ENCODE measurements at places on chromosomes 5 and 9.

GRCh38 chr9:124146031-124146561, 111.7 kb upstream of the NEK6 start:
- no peak for DNase-seq

GRCh38 chr9:107397076-107398044, 92.2 kb downstream of the KLF4 start:
- DNase-seq = no peak

DNA sequence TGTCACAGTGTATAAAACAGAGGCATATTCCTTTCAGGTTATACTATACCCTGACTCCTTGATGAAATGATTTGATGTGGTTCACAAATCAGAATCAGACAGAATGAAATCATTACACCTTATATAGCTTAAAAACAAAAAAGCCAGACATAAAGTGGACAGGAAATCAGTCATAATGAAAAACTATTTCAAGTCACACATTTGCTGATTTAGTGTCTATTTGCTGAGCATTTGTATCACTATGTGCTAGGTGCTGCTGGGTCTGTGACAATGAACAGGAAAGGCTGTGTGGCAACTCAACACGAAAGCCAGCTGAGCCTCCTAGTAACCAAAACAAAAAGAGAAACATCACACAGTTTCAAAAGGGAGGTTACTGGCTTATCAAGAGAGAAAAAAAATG, 194.0 kb downstream of the EFNA5 start:
- no peak for DNase-seq

- no peak for DNase-seq
Observed at GRCh38 chr5:160478163-160478562, 56.5 kb downstream of the PTTG1 start.

DNA sequence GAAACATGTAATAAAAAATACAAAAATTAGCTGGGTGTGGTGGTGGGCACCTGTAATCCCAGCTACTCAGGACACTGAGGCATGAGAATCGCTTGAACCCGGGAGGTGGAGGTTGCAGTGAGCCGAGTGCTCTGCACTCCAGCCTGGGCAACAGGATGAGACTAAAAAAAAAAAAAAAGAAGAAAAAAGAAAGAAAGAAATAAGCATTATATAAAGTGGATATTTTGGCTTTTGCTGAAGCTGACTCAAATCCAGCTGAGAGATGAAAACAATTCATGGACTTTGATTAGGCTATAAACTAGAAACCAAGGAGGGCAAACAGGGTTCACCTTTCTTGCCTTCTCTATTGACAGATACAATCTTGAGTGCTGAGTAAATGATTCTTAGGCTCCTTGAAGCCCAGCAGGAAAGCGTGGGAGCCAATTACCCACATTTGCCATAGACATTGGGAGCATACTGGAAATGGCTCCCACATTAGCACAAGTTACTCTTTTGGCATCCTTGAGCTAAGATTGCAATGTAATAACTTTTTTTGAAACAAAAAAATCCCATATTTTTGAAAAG, 2.4 kb upstream of the BTF3 start:
- no peak for DNase-seq

DNA sequence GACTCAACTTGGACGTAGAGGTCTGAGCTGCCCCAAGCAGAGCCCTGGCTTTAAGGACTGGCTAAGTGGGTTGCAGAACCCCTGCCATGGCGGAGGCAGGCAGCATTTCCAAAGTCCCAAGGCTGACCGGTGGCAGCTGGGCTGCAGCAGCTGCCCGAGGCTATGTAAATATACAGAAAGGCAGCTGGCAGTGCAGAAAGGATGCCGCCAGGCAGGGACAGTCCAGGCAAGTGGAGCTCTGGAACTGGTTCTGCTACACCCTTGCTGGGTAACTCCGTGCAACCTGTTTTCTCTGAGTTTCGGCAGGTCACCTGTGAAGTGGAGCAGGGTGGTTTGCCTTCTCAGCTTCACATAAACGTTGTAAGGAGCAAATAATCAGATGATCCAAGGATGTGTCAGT, 46.0 kb downstream of the SHB start:
- DNase-seq = no peak

- DNase-seq = no peak
Observed at GRCh38 chr5:9820691-9821449, 190.7 kb upstream of the TAS2R1 start.

DNA sequence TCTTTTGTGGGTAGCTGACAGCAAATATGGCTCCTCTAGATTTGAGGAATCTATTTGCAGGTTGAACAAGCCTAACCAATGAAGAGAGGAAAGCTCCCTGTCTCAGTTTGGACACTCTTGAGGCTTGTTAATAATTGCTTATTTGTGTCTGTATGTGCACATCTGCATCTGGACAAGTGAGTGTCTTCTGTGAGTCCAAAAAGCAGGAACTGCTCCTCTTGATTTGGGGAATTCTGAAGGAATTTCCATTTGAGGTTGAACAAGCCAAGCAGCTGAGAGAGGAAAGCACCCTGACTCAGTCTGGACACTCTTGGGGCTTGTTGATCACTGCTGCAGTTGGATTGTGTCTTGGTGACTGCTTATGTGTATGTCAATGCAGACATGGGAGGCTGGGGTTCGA, 211.6 kb downstream of the DTWD2 start:
- DNase-seq = no peak

DNA sequence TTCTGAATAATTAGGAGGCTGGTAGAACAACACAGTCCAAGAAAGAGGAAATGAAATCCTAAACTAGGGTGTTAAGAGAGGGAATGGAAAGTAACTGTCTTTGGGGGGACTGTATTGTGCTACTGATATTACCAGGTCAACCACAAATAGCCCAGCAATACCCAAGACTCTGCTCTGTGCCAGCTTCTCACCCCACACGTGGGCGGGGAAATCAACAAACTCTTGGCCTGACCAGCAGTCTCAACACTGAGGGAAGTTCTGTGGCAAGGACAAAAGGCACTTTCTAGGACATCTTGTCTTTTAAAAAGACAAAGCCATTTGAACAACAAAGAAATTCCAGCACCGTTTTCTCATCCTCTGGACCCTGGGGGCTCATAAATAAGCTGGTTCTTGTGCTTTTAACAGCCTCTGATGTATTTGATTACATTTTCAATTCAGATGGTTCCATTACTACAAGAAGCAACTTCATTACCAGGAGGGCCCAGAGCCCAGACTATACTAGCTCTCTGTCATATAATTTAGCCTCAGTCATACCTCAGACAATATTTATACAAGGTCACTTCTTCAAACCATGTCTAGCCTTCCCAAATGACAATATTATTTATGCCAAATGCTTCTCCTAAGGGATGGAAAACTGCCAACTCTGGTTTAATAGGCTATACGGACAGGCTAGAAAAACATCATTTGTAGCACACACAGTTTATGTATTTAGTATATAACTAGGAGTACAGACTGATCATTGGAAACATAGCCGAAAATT, 297.8 kb downstream of the CWC27 start:
- peak; percentile 20 for DNase-seq

DNA sequence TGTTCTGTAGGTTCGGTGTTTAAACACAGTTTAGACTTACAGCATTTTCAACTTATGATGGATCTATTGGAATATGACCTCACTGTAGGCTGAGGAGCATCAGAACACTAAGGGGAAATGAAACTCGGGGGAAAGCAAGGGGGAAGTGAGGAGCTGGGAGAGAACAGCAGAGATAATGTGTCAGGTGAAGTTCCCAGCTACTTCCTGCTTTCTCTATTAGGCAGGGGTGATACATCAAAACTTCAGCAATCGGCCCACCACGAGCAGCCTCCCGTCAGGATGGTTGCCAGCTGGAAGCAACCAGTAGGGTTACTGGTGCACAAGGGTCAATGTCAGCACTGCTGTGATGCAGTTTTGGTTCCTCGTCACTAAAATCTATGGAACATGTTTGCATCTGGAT, 34.3 kb downstream of the FAT2 start:
- DNase-seq = peak; percentile 66

DNA sequence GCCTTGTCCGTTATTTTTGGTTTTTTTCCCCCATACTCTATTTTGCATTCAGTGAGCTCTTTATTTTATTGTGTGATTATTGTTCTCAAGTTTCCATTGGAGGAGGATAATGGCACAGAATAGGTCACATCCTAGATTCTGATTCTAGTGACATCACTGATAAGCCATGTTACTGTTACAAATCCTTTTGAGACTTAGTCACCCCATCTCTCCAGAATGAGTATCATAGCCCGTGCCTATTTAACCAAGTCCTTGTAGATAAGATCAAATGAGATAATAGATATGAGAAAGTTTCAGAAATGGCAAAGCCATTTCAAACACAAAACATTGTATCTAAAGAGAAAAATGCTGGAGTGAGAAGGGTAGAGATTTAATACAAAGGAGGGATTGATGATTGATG, 242.6 kb downstream of the RAB3C start:
- no peak for DNase-seq

DNA sequence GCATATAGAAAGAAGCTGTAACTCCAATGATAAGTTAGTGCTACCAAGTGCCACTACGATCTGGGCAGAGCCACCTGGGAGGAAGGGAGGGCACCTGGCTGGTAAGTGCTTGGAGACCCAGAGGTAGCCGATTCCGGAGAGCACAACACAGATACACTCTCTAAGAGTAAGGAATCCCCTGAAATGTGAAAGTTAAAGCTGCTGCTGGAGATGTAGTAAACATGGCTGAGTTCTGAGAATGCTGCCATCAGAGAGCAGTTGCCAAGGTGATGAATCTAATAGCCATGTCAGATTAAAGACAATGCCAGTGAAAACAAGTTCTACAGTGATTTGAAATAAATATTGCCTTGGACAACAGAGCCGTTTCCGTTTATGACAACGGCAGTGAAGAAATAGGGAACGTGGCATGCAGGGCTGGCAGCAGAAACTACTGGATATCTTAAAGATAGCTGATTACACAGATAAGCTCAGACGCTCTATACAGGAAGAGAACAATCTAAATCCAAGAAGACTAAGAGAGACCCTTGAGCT, 561.2 kb upstream of the C9orf72 start:
- no peak for DNase-seq

- no peak for DNase-seq
Observed at GRCh38 chr9:95018099-95018936, 291.8 kb downstream of the AOPEP start.

DNA sequence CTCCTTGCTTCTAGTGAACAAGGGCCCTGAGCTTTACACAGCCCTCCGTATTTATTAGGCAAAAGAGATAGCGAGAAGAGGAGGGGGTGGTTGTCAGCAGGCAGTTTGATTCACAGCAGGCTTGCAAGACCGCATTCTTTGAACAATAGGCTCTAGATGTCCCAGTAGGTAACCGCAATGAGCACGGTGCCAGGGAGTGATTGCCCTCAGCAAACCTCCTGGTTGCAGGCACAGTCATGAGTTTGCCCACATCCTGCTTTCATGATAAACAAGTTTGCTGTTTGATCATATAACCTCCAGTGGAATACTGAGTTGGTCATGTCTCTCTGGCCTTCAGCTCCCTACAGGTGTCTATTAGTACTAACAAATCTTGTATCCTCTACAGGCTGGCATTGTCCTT, 66.1 kb downstream of the CACNA1B start:
- no peak for DNase-seq

DNA sequence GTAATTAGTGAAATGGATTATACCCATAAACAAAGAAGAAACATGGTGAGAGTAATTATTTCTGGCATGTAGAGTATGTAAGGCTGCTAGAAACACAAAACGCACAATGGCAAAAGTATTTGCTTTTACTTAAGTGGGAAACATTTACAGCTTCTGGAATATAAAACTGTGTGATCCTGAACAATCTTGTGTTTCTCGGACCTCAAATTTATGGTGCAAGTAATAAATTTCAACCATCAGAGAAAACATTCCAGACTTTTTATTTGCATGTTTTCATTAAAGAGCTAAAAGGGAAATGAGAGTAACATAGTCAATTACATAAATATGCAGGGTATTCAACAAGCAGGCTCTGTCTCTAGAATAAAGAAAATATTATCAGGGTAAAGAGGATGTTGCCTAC, 17.2 kb upstream of the PRR16 start:
- no peak for DNase-seq

DNA sequence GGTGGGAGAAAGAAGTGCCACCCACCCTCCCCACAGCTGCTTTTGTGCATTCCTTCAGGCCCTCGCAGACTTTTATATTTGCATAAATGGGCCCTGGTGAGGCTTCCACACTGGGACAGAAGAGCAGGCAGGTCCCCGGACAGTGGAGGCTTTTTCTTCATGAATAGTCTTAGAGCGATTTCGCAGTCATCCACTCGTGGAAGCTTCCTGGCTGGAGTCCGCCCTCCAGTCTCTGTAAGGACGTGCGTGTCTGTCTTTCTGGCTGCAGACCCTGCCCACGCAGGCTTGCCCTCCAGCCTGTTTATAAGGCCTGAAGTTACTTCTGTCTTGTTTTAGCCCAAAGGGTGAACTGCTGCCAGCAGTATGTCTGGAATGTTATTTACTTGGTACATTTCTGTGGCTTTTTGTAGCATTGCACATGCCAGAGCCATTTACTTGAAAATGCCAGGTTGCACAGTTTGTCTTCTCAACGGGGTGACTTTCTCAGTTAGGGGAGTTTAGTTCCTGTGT, 195.7 kb downstream of the AOPEP start:
- DNase-seq = no peak

DNA sequence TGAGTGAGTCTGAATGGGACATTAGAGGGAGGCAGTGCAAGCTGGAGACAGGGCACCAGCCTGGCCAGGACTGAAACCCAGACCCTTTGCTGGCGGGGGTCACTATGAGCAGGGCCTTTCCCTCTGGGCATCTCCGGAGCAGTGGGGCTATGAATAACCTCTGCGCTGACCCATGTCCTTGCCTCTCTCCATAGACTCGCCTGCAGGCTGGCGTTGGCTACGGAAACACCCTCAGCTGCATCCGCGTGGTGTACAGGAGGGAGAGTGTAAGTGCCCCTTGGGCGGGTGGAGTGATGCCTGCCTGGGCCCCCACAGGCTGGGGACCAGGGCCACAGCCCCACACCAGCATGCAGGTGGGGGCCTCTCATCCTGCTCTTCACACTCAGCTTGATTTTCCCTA, 15.8 kb downstream of the SLC25A48 start:
- DNase-seq = no peak

- no peak for DNase-seq
Observed at GRCh38 chr5:16520841-16521240, 55.2 kb upstream of the ZNF622 start.

DNA sequence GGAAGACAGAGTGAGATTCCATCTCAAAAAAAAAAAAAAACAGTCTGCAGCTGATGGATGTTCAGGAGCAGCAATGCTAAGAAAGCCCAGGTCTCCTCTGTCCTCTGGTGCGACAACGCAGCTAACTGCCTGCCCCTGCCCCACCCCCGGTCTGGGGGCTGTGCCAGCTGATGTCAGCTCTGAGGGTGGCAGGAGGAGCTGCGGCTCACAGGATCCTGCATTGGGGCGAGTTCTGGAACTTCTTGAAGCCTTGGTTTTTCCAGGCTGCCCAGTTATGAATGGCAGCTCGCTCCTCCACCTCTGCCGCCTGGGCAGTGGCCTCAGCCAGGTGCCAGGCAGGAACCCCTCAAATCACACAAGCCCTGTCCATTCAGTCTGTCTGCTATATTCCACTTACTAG, 113.5 kb downstream of the ROR2 start:
- DNase-seq = no peak

- no peak for DNase-seq
Observed at GRCh38 chr5:150082374-150082773, 4.0 kb downstream of the CSF1R start.

GRCh38 chr5:31186672-31187267, 6.7 kb upstream of the CDH6 start:
- DNase-seq = peak; percentile 5

- DNase-seq = no peak
Observed at GRCh38 chr9:83422527-83422926, 115.7 kb downstream of the FRMD3 start.

Measured in B cell (primary cell).